Bronchial epithelial cell (primary cell): ENCODE measurements at places on chromosomes 6 and 20. TPM values are rescaled to one million over a fixed set of nuclear protein-coding genes. Genes with fewer than 3 reads are reported as not detected.

Gene TMEM242
- 7.1 and 7.2 TPM in 2 replicates for total RNA-seq

Gene VSX1
- total RNA-seq = not detected in 2 replicates

Gene LAMA4
- 0.38 and 5.5 TPM in 2 replicates for total RNA-seq

Gene AVP
- not detected in 2 replicates for total RNA-seq

Gene PCSK2
- total RNA-seq = not detected in 2 replicates

Gene FAM83D
- 2.6 and 5.1 TPM in 2 replicates for total RNA-seq

Gene C20orf202
- not detected in 2 replicates for total RNA-seq

Gene MRPL2
- total RNA-seq = 32.8 and 50.3 TPM in 2 replicates

Gene PLEKHG1
- total RNA-seq = 10.5 and 26.2 TPM in 2 replicates

Gene ATP9A
- total RNA-seq = 22.7 and 26.3 TPM in 2 replicates

Gene STK4
- 34.8 and 46.1 TPM in 2 replicates for total RNA-seq

Gene MMS22L
- total RNA-seq = 4.4 and 8.4 TPM in 2 replicates

Gene PRSS35
- 0.13 TPM in 1 of 2 replicates, not detected in the other for total RNA-seq

Gene DEFB125
- not detected in 2 replicates for total RNA-seq

Gene TFEB
- 6.8 and 13.2 TPM in 2 replicates for total RNA-seq

Gene RIPPLY2
- not detected in 2 replicates for total RNA-seq

Gene ARFGEF2
- total RNA-seq = 36.1 and 38.9 TPM in 2 replicates

Gene PSORS1C2
- total RNA-seq = not detected in 2 replicates

Gene CLPSL1
- not detected in 2 replicates for total RNA-seq

Gene RBPJL
- not detected in 2 replicates for total RNA-seq

Gene ANGPT4
- not detected in 2 replicates for total RNA-seq

Gene HFE
- total RNA-seq = 3.7 and 4.6 TPM in 2 replicates

Gene ERVFRD-1
- not detected in 2 replicates for total RNA-seq

Gene GCM1
- total RNA-seq = not detected in 2 replicates

Gene CARMIL1
- 12.1 and 13.7 TPM in 2 replicates for total RNA-seq

Gene MCCD1
- not detected in 2 replicates for total RNA-seq

Gene LKAAEAR1
- 0.13 TPM in 1 of 2 replicates, not detected in the other for total RNA-seq

Gene MAFB
- total RNA-seq = 1.3 and 3.6 TPM in 2 replicates

Gene CFB
- total RNA-seq = 2.4 and 2.6 TPM in 2 replicates

Gene SAYSD1
- total RNA-seq = 9.0 and 14.2 TPM in 2 replicates

Gene GMPR
- 0.26 and 0.53 TPM in 2 replicates for total RNA-seq

Gene SLC32A1
- total RNA-seq = under 0.01 TPM in 1 of 2 replicates, not detected in the other

Gene FOXS1
- not detected in 2 replicates for total RNA-seq

Gene CD109
- total RNA-seq = 23.6 and 27.4 TPM in 2 replicates

Gene OR12D3
- total RNA-seq = not detected in 2 replicates

Gene TNFRSF21
- total RNA-seq = 39.9 and 42.4 TPM in 2 replicates

Gene FAM210B
- 9.3 and 18.7 TPM in 2 replicates for total RNA-seq

Gene RAMACL
- 1.6 and 1.7 TPM in 2 replicates for total RNA-seq

Gene VIP
- under 0.01 and 0.64 TPM in 2 replicates for total RNA-seq

Gene RPN2
- 178 and 216 TPM in 2 replicates for total RNA-seq

Gene BHLHE23
- total RNA-seq = not detected in 2 replicates

Gene GLP1R
- total RNA-seq = not detected in 2 replicates

Gene TFAP2D
- not detected in 2 replicates for total RNA-seq

Gene SRSF3
- total RNA-seq = 200 and 206 TPM in 2 replicates

Gene EEF1A2
- total RNA-seq = 1.1 and 1.9 TPM in 2 replicates

Gene EPB41L1
- 2.1 and 2.7 TPM in 2 replicates for total RNA-seq
